Activated effector memory CD4-positive, alpha-beta T cell treated with anti-CD3 and anti-CD28 coated beads, Interleukin-2, amount 50 U/mL, for 16 hours (primary cell): ENCODE measurements at places on chromosomes 2 and 18.
A peak's percentile ranks its signal among the peaks of the same experiment; 100 is the strongest.

GRCh38 chr18:73782405-73782804, 365.2 kb downstream of the FBXO15 start:
- DNase-seq, result no peak

GRCh38 chr2:210955591-210955990, 399.2 kb downstream of the CPS1 start:
- DNase-seq, result no peak

DNA sequence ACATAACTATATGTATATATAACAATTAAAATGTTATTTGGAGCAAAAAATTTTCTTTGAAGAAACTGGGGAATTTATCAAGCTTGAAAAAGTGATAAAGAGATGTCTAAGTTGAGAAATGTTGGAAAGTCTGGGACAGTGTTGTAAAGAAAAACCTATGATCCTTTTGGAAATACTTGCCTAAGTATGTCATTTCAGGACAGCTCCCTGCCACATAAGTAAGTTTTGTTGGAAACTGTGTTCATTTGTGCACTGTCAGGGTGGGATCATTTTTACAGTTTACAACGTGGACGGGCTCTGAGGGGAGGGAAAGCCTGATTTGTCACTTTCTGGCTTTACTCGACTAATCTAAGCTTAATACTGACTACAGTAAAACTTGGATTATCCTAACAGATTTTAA, 10.4 kb upstream of the COL3A1 start:
- DNase-seq, result no peak

DNA sequence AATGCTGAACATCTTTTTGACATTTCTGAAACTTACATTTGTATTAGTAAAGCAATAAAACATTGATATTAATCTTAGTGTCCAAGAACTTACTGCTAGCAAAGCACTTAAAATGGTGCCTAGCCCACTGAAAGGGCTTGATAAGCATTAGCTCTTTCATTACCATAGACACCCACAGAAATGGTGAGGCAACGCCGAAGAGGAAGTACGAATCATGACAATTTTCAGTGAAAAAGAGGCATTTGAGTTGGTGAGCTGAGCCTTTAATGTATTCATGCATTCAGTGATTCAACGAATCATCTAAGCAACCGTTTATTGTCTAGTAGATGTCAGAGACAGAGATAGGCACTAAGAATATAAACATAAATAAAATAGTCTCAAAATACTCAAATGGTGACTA, 101.1 kb downstream of the PIGN start:
- no peak for DNase-seq

- no peak for DNase-seq
These were observed 641.6 kb downstream of the EPHA4 start for GRCh38 chr2:220930271-220931076.

DNA sequence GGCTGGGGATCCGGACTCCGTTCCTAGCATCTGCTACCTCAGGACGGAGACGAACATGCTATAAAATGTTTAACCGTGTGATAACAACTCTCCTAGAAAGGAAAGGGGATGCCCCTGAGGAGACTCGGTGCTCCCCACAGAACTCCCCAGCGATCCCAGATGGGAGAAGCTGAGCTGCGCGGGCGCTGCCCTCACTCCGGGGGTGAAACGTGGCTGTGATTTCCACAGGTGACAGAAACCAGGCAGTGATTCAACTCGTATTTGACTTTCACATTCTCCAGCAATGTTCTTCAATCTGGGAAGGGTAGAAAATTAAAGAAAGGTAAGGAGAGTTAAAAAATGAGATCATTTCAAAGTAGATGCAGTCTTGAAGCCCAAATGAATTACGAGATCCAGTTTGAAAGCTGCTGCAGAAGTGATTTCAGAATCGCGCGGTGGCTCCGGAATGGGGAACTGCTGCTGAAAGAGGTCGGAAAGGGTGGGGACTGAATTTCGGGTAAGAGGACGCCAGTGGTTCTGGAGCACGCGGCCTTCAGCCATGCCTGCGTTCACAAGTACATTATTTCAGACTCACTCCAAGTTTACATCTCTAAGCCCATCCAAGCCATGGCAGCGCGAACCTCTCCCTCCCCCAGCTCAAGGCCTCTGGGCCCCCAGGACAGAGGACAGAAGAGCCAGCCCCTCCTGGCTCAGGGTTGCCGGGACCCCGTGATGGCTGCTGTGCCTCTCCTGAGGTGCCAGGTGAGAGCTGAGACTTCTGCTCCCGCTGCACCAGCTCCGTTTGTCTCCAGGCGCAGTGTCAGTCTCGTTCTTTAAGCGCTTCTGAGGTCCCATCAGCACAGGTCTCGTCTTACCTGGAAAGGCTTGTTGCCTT, 39.5 kb downstream of the ADNP2 start:
- DNase-seq, result no peak

DNA sequence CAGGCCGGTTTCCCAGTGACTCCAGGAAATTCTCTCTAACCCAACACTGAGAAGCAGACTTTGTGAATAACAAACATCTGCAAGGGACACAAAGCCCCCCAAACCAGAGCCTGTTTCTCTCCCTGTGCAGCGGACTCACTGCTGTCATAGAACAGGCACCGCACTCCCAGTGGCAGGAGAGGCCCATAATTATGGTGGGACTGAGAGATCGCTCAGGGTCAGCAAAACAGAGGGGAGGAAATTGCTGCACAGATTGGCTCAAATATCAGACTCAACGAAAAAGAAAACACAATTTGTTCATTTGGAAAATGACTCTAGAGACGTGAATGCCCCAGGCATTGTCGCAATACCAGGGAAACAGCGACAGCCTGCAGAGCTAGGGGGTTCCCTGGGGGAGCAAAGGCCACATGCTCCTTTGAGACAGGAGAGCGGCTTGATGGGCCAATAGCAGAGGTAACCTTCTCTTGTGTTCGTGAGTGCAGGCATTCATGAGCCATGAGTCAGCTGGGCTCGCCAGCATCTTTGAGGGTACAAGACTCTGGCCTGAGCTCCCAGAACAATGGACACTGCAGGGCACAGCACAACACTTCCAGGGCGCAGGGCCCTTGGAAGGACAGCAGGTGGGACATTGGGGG, 143.3 kb upstream of the KLHL29 start:
- DNase-seq, result no peak

GRCh38 chr2:41717839-41718238, 330.0 kb upstream of the PKDCC start:
- DNase-seq, result no peak

DNA sequence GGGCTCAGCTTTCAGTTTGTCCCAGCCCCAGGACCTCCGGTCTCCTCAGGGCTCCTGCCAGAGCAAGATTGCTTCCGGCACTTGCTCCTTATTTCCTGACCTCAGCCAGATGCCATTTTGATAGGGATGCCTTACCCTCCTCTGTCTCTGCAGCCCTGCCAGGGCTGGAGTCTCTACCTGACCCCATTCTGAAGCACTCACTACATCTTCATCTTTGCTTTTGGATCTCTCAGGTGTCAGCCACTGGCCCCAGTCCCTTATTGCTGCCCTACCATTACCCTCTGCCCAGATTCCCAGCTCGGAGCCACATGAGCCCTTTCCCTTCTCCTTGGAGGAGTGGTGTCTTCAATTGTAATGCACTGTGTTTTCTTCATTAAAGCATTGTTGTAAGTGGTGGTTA, 17.1 kb downstream of the OSBPL6 start:
- DNase-seq, result no peak

GRCh38 chr18:58139459-58140386, 95.7 kb downstream of the NEDD4L start:
- DNase-seq, result no peak

GRCh38 chr2:190267302-190267701, 52.3 kb downstream of the HIBCH start:
- no peak for DNase-seq

- peak; percentile 92 for DNase-seq
These were observed 69.3 kb downstream of the MBP start for GRCh38 chr18:77063260-77063659.

- no peak for DNase-seq
These were observed 3.0 kb downstream of the FZD7 start for GRCh38 chr2:202036601-202037037.

DNA sequence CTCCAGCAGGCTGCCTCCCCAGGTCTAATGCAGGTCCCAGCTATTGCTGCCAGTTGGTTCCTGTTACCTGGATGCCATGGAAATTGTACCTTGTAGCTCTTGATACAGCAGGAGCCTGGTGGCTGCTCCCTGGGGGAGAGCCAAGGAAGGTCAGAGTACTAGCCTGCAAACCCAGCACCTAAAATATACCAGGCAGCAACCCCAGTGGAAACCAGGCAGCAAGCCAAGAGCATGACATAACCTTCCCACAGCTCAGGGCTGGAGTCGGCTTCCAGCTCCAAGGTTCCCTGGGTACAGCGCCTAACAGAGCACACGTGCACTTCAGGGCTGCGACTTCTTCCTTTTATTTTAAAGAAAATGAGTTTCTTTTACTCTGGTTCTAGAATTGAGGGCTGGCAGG, 30.3 kb downstream of the TNP1 start:
- DNase-seq, result no peak

DNA sequence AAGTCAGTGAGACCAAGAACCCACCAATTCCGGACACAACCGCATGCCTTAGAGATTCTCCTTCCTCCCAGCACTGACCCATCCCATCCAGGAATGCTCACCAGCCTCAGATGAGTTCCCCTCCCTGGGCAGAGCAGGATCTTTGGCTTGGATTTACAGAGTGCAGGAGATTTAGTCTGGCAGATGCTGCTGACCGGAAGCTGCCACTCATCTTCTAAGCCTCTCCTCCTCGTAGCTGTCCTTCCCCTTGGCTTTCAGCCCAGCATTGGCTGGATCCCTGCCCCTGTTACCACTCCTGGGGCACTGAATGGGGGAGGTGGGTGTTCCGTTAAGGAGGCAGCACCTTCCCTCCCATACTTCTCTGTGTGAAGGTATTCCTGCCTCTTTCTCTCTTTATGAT, 53.2 kb downstream of the VWA3B start:
- DNase-seq, result no peak

GRCh38 chr2:31553362-31553761, 27.4 kb downstream of the SRD5A2 start:
- DNase-seq, result no peak

DNA sequence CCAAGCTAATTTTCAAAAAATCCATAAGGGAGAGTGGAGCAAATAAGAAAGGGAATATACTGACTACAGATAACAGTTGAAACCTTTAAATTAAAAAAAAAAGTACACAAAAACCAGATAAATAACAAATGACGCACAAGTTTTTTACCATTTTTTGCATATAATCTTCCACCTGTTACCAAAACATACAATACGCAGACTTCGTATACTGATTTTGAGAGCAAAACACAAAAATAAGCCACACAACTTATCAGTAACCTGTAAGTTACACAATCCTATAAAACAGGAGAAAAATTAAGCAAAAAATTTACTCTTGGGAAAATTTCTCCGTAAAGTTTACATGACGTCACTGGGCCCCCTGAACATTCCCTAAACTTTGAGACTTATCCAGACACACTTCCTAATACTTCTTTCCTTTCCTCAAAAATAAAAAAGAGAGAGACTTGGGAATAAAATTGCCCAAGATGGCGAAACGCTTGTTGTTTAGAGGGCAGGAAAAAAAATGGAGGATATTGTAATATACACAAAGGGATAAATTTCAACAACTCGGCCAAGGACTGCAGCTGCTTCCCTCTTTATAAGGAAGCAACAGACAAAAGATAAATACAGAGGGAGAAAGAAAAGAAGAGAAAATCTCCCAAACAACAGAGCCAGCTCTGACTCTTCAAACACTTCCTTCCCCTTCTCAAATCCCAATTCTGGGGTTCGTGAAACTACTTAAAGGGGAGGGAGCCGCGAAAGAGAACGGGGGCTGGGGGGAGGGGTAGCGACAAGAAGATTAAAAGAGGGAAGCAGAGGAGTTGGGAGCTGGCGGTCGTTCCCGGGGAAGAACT, 1.6 kb downstream of the BAZ2B start:
- no peak for DNase-seq

DNA sequence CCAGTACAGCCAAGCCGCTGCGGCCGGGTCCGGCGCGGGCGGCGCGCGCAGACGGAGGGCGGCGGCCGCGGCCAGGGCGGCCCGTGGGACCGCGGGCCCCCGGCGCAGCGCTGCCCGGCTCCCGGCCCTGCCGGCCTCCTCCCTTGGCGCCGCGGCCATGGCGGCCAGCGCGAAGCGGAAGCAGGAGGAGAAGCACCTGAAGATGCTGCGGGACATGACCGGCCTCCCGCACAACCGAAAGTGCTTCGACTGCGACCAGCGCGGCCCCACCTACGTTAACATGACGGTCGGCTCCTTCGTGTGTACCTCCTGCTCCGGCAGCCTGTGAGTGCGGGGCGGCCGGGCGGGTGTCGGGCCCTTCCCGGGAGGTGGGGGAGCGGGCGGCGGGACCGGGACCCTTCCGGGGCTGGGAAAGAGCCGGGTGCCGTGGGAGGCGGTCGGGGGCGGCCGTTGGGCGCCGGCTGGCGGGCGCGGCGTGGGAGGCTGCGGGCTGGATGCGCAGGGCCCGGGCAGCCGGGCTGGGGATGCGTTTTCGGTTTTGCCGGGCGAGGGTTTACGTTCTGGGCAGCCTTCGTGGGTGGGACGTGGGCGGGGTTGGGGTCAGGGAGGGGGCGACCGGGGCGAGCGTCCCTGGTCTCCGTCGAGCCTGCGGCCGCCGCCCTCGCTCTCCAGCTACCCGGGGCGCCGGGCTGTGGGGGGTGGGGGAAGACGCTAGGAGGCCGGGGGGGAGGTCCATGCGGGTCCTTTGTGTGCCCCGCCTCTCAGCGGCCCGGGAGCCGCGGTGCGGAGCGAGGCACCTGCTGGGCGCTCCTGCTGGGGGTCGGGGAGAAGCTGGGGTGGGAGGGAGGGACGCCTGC, 537 bp downstream of the AGFG1 start:
- peak; percentile 84 for DNase-seq

GRCh38 chr2:221518201-221518934, 53.7 kb downstream of the EPHA4 start:
- no peak for DNase-seq

DNA sequence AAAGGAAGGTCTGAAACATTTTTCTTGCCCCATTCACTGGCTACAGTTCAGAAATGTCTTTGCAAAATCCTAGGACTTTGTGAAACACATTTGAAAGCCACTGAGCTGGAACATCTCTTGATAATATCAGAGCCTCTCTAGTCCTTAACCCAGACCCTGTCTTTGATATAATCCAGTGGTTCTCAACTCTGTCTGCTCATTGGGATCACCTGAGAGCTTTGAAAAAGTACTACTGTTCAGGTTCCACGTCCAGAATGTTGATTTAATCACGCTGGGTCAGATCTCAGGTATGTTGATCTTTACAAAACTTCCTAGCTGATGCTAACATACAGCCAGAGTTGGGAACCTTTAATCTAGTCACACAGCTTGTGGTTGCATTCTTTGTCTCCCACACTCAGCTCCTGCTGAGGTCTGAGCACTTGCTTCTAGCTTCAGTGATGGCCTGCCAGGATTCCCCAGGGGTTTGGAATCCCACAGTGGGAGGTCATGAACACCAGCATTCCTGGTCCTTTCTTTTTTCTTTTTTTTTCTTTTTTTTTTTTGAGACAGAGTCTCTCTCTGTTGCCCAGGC, 262.7 kb downstream of the SETBP1 start:
- DNase-seq, result no peak

DNA sequence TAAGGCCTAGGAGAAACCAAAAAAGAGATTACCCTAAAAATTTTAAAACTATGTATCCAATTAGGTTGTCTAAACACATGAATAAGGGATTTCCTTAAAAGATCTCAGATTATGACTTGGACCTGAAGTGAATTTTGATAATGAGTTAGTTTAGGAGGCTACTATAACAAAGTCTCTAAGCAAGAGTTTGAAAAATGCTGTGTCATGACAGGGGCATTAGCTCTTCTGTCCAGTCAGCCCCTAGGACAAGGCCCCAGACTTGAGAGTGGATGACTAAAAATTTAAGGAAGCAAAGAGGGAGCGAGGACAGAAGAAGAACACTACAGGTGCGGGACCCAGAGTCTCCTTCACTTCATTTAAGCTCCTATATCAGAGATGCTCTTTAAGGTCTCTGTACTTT, 135.9 kb downstream of the DTNB start:
- DNase-seq, result no peak
